A549 treated with AZD2906 at 1 μM for 4 hours (cell line): ENCODE measurements at places on chromosomes 16 and 17. TPM values are rescaled to one million over a fixed set of nuclear protein-coding genes. Genes with fewer than 3 reads are reported as not detected.

The COASY gene
- total RNA-seq = 103 to 126 TPM (median 118 TPM) in 5 replicates

The CDH11 gene
- 0.44 to 0.67 TPM (median 0.63 TPM) in 5 replicates for total RNA-seq

The RANBP10 gene
- 8.0 to 9.5 TPM (median 8.4 TPM) in 5 replicates for total RNA-seq

The KRT34 gene
- 0.23 to 0.61 TPM (median 0.42 TPM) in 5 replicates for total RNA-seq

The PRSS36 gene
- total RNA-seq = 0.84 to 2.1 TPM (median 1.3 TPM) in 5 replicates

The PLK1 gene
- 143 to 166 TPM (median 159 TPM) in 5 replicates for total RNA-seq

The C16orf89 gene
- total RNA-seq = 0.18 TPM in 1 of 5 replicates, not detected in the others

The ZACN gene
- total RNA-seq = 0.17 to 0.38 TPM (median 0.30 TPM) in 5 replicates

The TNFRSF13B gene
- not detected in 5 replicates for total RNA-seq

The JMJD8 gene
- 67.4 to 83.2 TPM (median 83.1 TPM) in 5 replicates for total RNA-seq

The KRTAP1-5 gene
- total RNA-seq = not detected in 5 replicates

The HCRT gene
- 0.20 TPM in 1 of 5 replicates, not detected in the others for total RNA-seq

The FOXO3B gene
- total RNA-seq = 2.9 to 4.2 TPM (median 3.6 TPM) in 5 replicates

The SMARCD2 gene
- total RNA-seq = 53.1 to 63.3 TPM (median 56.4 TPM) in 5 replicates

The CPHXL2 gene
- total RNA-seq = not detected in 5 replicates

The CMTM3 gene
- total RNA-seq = 98.3 to 109 TPM (median 103 TPM) in 5 replicates

The LDHD gene
- total RNA-seq = 0.29 to 0.98 TPM (median 0.82 TPM) in 5 replicates

The KRTAP1-1 gene
- not detected in 5 replicates for total RNA-seq

The AHSP gene
- not detected in 5 replicates for total RNA-seq

The MYO15A gene
- total RNA-seq = 0.45 to 0.56 TPM (median 0.52 TPM) in 5 replicates

The SAT2 gene
- total RNA-seq = 60.3 to 85.9 TPM (median 73.8 TPM) in 5 replicates

The KRT24 gene
- not detected in 5 replicates for total RNA-seq

The VMO1 gene
- total RNA-seq = 0.39 to 1.4 TPM (median 0.76 TPM) in 5 replicates

The SARM1 gene
- total RNA-seq = 4.4 to 6.2 TPM (median 5.6 TPM) in 5 replicates

The SLC4A1 gene
- not detected in 5 replicates for total RNA-seq

The PHKG2 gene
- 19.5 to 30.8 TPM (median 26.9 TPM) in 5 replicates for total RNA-seq

The KRTAP4-12 gene
- total RNA-seq = not detected in 5 replicates

The KNOP1 gene
- total RNA-seq = 38.7 to 42.7 TPM (median 40.7 TPM) in 5 replicates

The DRC7 gene
- total RNA-seq = 0.07 to 0.21 TPM (median 0.08 TPM) in 4 of 5 replicates, not detected in the other

The ASIC2 gene
- 1.2 to 1.8 TPM (median 1.5 TPM) in 5 replicates for total RNA-seq

The ERN1 gene
- total RNA-seq = 3.3 to 3.8 TPM (median 3.5 TPM) in 5 replicates

The GFAP gene
- 0.36 to 0.66 TPM (median 0.57 TPM) in 5 replicates for total RNA-seq

The TEKT1 gene
- 0.07 to 0.22 TPM (median 0.15 TPM) in 4 of 5 replicates, not detected in the other for total RNA-seq

The DHRS13 gene
- total RNA-seq = 6.3 to 7.9 TPM (median 7.2 TPM) in 5 replicates
